ENCODE measurements at places on chromosomes 5 and 9.

- no peak for DNase-seq
Observed at GRCh38 chr9:129664746-129665388, 580 bp upstream of the PRRX2 start.

DNA sequence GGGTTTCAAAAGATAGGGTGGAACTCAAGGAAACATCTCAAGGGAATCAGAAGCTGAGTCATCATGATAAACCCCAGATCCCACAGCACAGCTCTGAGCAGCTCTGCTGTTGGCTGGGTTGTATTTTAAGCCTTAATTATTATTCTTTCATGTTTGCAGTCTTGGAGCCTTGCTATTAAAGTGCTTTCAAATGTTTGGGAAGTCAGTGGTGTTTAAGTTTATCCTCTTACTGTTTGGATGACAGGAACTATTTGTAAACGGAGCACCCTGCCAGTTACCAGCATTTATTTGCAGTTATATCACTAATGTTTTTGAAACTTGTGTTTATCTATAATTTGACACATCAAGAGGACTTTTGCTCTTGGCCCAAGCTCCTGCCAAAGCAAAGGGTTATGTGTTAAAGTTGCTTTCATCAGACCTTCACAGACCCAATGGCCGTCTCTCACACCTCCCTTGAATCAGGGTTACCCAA lies 141.1 kb upstream of the SPDL1 start:
- DNase-seq = no peak

GRCh38 chr9:103707181-103707580 lies 386.9 kb upstream of the SMC2 start:
- DNase-seq = no peak

DNA sequence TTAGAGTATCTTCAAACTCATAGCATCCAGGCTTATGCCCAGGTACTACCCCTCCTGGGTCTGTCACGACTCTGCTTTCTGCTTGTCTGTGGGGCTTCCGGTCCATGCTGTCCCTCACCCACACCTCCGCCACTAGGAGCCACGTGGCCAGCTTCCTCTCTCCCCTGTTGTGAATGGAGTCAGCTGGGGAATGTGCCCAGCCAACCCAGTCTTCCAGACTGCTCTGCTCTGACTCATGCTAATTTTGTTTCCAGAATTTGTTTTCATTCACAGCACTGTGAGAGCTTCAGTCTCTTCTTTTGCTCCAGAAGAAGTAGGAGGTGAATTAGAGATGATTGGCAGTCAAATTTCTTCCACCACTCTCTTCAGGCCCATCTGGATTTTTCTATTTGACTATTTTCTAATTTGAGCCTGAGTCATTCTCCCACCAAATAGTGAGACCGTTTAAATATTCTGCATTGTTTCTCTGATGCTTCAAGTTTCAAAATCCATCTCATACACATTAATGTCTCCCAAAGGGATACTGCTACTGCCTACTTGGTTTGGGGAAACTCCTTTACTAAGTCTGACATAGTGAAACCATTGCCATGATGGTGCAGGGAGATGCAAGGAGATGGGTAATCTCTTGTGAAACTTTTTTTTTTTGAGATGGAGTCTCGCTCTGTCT lies 424.1 kb upstream of the KIF2A start:
- no peak for DNase-seq

GRCh38 chr9:136544964-136545691 lies 720 bp downstream of the NOTCH1 start:
- DNase-seq = peak; percentile 45

- DNase-seq = no peak
Observed at GRCh38 chr5:172623313-172623980, 17.6 kb upstream of the NEURL1B start.

- no peak for DNase-seq
Observed at GRCh38 chr9:37966412-37967013, 62.6 kb upstream of the SLC25A51 start.
